ENCODE measurements at places on chromosomes 7 and 10.

- DNase-seq, result no peak
Measured at GRCh38 chr10:128978211-128978610, 488.8 kb upstream of the MGMT start.

GRCh38 chr7:88027724-88028123 is 93.7 kb downstream of the ADAM22 start:
- DNase-seq, result no peak

DNA sequence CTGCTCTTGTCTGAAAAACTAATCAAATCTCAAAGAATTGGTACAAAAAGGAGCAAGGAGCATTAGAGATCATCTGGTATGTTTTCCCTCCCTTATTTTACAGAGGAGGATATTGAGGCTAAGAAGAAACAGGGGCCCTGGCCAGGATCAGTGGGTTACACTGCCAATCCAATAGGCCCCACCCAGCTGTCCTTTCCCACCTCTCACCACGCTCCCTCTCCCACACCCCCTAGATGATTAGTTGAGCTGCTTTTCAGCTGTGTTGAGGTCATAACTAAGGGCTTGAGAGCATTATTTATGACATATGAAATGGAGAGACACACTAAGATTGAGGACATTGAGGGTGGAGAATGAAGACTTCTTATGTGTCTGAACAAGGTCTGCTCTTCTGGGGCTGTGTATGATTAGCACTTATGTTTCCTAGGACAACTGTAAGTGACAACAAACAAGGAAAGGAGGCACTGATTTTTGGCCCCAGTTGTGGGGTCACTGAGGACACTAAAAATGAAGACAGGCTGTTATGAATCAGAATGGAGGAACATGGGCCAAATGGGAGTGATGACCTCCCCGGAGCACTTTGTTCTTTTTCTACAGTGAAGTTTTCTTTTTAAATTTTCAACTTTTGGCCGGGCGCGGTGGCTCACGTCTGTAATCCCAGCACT is 26.5 kb downstream of the VWA2 start:
- DNase-seq, result no peak

- DNase-seq, result no peak
Measured at GRCh38 chr7:139071680-139072079, 35.8 kb upstream of the ZC3HAV1L start.

- no peak for DNase-seq
Measured at GRCh38 chr10:64288404-64288803, 767.2 kb downstream of the REEP3 start.

- no peak for DNase-seq
Measured at GRCh38 chr7:115933471-115933870, 97.1 kb downstream of the TFEC start.

DNA sequence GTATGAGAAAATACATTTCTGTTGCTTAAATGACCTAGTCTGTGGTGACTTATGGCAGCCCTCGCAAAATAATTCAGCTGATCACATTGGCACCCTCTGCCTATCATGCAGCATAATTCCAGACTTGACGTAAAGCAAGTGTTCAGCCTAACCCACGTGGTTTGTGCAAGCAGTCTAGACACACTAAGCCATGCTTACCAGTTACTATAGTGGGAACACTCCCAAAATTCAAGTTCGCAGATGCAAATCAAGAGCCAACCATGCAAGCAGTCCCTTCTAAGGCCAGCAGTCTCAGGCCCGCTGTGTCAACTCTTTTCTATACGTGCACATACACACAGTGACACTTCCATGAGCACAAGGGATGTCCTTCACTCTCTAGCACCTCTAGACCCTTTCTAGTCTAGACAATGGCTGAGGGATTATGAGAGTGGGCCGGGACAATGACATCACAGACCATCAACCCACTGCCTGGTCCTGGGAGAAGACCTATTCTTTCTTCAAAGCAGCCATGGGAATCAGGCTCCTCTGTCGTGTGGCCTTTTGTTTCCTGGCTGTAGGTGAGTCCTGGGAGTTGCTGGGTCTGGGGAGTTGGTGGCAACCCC is 29.0 kb upstream of the PRSS1 start:
- DNase-seq, result no peak

DNA sequence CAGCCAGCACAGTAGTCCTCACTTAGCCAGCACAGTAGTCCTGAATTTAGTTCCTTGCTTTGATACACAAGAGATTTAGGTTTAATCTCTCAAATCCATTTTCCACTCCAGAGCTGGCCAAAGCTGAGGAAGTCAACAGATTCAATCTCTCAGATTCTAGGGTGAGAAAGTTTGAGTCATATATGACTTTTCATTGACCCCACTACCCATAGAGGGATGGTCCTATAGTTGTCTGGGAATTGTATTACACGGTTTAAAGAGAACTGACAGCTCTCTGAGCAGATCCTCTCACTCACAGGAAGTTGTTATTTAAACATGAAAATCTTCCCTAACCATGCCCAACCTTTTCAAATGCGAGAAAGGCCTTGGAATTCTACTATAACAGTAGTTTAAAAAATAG is 641.8 kb upstream of the SEMA3D start:
- DNase-seq, result no peak

DNA sequence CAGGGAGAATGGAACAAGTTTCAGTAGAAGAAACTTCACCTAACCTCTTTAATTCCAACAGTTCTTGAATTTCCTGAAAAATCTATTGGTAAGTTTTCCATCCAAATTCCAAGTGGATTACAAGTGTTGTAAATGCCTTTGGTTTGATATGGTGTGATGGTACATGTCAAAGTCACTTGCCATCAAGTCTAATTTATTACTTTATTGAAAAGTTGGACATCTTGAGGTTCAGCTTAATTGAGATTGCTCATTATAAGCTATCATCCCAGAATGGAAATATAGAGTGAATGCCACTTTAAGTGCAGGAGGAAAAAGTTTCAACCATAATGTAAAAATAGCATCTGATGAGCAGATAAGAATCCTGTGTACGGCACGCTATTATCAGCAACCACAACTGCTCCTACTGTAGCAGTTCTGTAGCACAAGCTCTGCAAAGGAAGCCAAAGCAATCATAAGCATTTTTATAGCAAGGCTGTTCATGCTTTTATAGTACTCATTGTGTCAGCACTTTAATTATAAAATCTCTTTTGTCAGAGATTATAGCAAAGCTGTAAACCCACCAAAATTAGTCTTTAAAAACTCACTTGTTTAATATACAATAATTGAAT is 991.8 kb upstream of the PHF14 start:
- DNase-seq, result no peak

DNA sequence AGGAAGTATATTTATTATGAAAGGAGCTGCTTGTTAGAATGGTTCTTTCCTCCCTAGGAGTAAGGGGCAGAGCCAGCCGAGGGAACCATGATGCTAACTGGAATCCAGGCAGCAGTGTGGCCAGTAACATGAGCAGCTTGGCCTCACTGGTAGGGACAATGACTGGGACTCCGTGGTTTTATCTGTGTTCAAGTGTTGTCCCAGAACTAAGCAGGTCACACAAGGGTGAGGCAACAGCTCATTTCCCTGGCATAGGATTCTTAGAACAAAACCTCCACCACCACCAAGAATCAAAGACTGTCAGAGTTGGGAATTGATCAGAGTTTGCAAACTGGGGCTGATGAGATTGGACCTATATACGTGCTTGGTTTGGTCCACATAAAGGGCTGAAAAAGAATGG is 138.9 kb upstream of the COBL start:
- DNase-seq, result no peak

DNA sequence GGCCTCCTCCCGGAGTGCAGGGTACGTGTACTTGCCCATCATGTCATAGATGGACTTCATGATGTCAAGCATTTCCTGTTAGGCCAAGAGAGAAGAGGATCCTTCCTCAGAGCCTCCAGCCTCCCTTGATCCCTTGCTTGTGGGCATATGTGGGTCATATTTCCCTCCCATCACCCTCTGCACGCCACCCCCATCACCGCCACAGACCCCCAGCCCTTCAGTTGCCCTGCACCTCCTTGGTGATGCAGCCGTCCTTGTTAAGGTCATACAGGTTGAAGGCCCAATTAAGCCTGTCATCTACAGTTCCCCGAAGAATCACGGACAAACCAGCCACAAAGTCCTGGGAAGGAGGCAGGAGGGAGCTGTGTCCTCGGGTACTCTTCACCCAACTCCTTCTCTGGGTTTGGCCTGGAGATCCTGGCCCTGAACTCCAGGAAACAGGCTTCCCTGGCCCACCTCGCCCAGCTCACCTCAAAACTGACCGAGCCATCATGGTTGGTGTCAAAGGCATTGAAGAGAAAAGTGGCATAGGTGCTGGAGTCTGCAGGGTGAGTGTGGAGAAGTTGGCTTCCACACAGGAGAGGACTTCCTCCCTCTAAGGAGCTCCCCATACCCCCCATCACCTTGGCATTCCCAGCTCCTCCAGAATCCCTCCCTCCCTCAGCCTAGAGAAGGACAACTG is 9.8 kb upstream of the OGA start:
- DNase-seq, result no peak

- DNase-seq, result no peak
Measured at GRCh38 chr7:114979803-114980507, 58.1 kb downstream of the MDFIC start.

- DNase-seq, result no peak
Measured at GRCh38 chr10:48574322-48574796, 30.5 kb downstream of the ARHGAP22 start.

- no peak for DNase-seq
Measured at GRCh38 chr7:11667810-11668185, 164.2 kb downstream of the THSD7A start.

DNA sequence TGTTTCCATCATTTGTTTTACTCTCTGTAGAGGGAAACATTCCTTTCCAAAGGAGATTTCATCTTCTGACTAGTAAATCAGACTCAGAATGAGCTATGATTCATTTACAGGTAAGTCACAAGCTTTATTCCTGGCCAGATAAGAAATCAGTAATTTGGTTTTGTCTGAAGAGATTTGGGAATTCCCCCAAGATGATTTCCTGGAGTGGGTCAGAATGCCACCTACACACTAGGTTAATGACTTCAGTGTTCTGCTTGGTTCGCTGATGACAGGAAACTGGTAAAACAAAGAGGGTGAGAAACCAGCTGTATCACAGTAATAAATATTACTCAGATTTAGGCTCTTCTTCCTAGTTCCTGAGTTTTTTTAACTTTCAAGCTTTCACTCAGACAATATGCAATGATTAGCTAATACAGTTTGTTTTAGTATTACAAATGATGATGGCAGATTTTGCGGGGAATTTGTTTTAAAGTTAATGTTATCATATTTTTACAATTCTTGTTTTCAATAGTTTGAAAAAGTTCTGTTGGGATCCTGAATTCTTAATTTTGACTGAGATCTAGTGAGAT is 8.3 kb upstream of the ASZ1 start:
- DNase-seq, result no peak

Data from DMS79 treated with DMSO at 0.1 percent for 48 hours (cell line).